ENCODE measurements at places on chromosomes 7 and 10.

DNA sequence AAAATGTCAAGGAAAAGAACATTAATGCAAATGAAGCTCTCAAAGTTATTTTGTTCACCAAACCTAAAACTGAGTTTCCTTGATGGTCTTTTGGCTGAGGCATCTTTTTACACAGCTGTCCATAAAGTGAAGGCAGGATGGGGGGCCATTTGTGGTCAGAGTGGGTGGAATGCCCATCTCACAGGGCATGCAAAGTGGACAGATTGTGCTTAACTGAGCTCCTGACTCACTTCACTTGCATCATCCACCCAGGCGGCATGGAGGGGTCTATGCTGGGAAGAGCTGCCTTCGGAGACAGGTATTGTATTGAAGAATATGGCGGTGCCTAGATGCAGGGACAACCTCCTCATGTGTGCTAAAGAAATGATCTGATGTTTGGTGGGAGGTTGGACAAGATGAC, 905.3 kb downstream of the KCNMA1 start:
- DNase-seq = no peak

GRCh38 chr10:58868736-58869435, 307.6 kb upstream of the PHYHIPL start:
- DNase-seq = no peak

DNA sequence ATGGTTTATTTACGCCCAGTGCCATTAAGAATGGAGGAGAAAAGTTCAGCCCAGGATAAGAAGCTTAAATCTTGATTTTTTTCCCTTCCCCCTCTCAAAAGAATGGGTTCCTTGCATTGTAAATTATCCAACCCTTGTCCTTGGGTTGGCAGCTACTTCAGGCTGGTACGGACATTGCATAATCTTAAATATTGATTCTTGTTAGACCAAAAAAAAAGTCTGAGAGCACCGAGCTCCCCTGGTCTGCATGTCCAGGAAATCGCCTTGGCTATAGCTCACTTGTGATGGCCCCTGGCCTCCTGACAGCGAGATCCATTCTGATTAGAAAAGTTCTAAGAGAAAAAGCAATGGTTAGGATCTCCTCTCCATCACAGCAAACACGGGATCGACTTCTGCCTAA, 151.7 kb downstream of the EBF3 start:
- no peak for DNase-seq

GRCh38 chr10:58644311-58644710, 131.6 kb downstream of the BICC1 start:
- no peak for DNase-seq

GRCh38 chr7:107501593-107501992, 31.7 kb downstream of the GPR22 start:
- DNase-seq = no peak

All from NCI-H2081 treated with DMSO at 0.1 percent for 48 hours (cell line).